ENCODE measurements at places on chromosomes 3 and 15. TPM values are rescaled to one million over a fixed set of nuclear protein-coding genes. Genes with fewer than 3 reads are reported as not detected.

The SNURF gene
- total RNA-seq: 8.8 TPM

The LRRC49 gene
- total RNA-seq: not detected

The XCR1 gene
- 0.07 TPM for total RNA-seq

The SLCO2A1 gene
- total RNA-seq: not detected

The USP3 gene
- total RNA-seq: 41.2 TPM

The SYNPR gene
- not detected for total RNA-seq

The TSEN2 gene
- total RNA-seq: 23.6 TPM

The NPAP1 gene
- not detected for total RNA-seq

The CD80 gene
- total RNA-seq: 6.8 TPM

The RPL15 gene
- 1,865 TPM for total RNA-seq

The CYP8B1 gene
- not detected for total RNA-seq

The MED12L gene
- 7.1 TPM for total RNA-seq

The PLXND1 gene
- 1.3 TPM for total RNA-seq

The PTPRG gene
- total RNA-seq: 5.3 TPM

The PARP16 gene
- total RNA-seq: 11.0 TPM

The CPEB1 gene
- not detected for total RNA-seq

The KNL1 gene
- 30.8 TPM for total RNA-seq

The CHST13 gene
- total RNA-seq: 0.09 TPM

The LIPC gene
- total RNA-seq: 1.7 TPM

The MAGEL2 gene
- not detected for total RNA-seq

The LPP gene
- 54.5 TPM for total RNA-seq

The GOLIM4 gene
- 17.2 TPM for total RNA-seq

The HHLA2 gene
- total RNA-seq: 0.51 TPM

The DHX36 gene
- 82.1 TPM for total RNA-seq

The OIP5 gene
- 16.1 TPM for total RNA-seq

The PLA2G4D gene
- total RNA-seq: not detected

The FGF7 gene
- total RNA-seq: not detected

The RTP1 gene
- total RNA-seq: not detected

The USP50 gene
- not detected for total RNA-seq

The GPR176 gene
- 0.53 TPM for total RNA-seq

The TMEM45A gene
- 0.96 TPM for total RNA-seq

The IFT80 gene
- total RNA-seq: 19.2 TPM

The TMEM207 gene
- total RNA-seq: not detected

The ST8SIA2 gene
- not detected for total RNA-seq

The HTR3E gene
- total RNA-seq: not detected

The ZNF717 gene
- total RNA-seq: 9.2 TPM

The ASB14 gene
- not detected for total RNA-seq

The PLSCR2 gene
- not detected for total RNA-seq

The BTLA gene
- 35.7 TPM for total RNA-seq

The GOLGA8A gene
- total RNA-seq: 238 TPM

The ADIPOQ gene
- not detected for total RNA-seq

The GADL1 gene
- total RNA-seq: not detected

The ITIH3 gene
- not detected for total RNA-seq

The GPR27 gene
- total RNA-seq: 0.62 TPM

The SERINC4 gene
- total RNA-seq: 0.28 TPM

The GP5 gene
- total RNA-seq: 0.23 TPM

Data from activated T-helper 2 cell treated with anti-CD3 and anti-CD28 coated beads, Interferon-gamma antibody, Interleukin-2, Interleukin-4, amounts not matched to agents 10 μg/mL and 5 μg/mL and 100 μg/mL, durations not matched to agents 14 hours and 24 hours and 36 hours (primary cell).